ENCODE measurements at places on chromosomes 13 and 19. TPM values are rescaled to one million over a fixed set of nuclear protein-coding genes. Genes with fewer than 3 reads are reported as not detected.

The ODAD3 gene
- not detected for total RNA-seq

The SWSAP1 gene
- 1.5 TPM for total RNA-seq

The LMTK3 gene
- total RNA-seq: 1.7 TPM

The REEP6 gene
- total RNA-seq: 6.1 TPM

The WDR87 gene
- not detected for total RNA-seq

The MYH14 gene
- 51.6 TPM for total RNA-seq

The KLK10 gene
- 54.5 TPM for total RNA-seq

- peak; percentile 71 for DNase-seq
Measured at GRCh38 chr19:34505321-34506025, 23.9 kb downstream of the WTIP start.

DNA sequence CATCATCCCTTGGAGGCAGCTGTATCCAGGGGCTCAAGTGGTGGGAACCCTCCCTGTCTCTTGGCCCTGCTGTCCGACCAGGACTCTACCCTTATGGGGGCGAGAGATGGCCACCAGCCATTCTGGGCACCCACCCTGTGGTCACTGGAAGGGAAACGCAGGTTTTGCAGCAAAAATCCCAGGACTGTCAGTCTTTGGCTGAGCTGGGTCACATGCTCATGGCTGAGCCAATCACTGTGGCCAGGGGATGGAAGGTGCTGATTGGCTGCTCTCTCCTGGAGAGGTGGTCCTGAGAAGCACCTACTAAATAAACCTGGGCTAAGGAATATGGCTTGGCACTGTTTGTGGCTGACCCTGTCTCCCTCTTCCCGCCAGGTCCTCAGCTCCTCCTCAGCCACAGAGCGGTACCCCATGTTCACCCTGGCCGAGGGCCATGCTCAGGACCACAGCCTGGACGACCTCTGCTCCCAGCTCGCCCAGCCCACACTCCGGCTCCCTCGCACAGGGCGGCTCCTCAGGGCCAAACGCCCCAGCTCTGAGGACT, 8.9 kb downstream of the ATG4D start:
- DNase-seq: no peak

- DNase-seq: no peak
Measured at GRCh38 chr19:29737461-29738000, 22.5 kb upstream of the C19orf12 start.

DNA sequence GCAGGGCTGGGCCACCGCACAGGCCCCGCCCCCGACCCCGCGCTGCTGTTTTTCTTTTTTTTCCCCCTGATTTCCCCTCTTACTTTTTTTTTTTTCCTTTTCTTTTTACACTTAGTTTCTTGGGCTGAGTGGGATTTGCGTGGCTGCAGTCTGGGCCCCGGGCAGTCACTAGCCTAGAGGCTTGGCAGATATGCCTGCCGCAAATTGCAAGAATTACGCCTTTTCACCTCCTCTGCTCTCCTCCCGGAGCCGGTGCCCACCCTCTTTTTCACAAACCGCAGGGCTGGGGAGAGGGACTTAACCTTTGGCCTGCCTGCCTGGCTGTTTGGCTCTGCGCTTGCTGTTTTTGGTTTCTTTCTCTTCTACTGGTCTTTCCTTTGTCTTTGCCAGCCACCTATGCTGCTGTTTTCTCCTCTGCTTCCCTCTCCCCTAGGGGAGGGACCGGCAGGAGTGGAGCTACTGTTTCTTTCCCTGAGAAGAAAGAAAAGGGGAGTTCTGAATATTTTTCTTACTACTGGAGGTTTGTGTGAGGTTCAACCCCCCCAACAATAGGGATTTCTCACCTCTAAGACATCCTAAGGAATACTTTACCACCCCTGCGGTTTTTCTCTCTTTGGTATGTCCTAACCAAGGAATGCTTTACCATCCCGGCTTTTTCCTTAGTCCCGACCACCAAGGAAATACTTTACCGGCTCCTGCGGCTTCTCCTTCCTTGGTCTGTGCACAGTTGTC, 11.0 kb downstream of the ZNF552 start:
- no peak for DNase-seq

- DNase-seq: no peak
Measured at GRCh38 chr19:45160870-45161737, at the start of gene NKPD1. TSS of gene NKPD1 (minus strand) at chr19:45160982. CDS start at chr19:45160150, 832 bp downstream.

DNA sequence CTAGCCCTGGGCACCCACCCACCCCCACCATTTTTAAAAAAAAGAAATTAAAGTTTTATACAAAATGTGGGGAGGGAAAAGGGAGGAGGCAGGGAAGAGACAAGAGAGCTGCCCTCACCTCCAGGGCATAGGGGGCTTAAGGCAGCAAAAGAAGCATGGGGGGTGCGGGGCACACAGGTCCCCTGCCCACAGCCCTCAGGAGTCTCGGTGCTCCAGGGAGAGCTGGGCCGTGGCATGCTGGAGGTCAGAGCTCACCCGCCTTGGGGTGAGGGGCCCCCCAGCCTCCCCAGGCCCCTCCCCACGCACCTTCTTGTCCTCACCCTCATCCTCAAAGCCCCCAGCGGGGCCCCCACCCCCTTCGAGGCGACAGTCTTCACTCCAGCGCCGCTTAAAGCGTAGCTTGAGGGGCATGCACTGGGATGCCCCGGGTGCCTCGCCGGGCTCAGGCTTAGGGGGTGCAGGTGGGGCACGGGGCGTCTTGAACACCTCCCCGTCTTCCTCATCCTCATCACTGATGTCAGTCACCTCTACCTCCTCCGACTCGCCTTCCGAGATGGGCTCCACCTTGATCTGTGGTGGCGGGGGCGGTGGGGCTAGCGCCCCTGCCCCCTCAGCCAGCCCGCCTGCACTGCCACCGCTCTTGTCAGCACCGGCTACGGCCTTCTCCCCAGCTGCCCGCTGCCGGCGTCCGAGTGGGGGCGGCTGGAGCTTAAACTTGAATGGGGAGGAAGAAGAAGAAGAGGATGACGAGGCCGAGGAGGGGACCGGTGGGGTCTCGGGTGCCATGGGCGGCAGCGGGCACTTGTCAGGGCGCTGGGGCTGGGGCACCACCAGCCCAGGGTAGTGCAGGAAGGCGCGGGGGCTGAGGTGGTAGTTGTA, 6.1 kb upstream of the GSK3A start:
- no peak for DNase-seq

DNA sequence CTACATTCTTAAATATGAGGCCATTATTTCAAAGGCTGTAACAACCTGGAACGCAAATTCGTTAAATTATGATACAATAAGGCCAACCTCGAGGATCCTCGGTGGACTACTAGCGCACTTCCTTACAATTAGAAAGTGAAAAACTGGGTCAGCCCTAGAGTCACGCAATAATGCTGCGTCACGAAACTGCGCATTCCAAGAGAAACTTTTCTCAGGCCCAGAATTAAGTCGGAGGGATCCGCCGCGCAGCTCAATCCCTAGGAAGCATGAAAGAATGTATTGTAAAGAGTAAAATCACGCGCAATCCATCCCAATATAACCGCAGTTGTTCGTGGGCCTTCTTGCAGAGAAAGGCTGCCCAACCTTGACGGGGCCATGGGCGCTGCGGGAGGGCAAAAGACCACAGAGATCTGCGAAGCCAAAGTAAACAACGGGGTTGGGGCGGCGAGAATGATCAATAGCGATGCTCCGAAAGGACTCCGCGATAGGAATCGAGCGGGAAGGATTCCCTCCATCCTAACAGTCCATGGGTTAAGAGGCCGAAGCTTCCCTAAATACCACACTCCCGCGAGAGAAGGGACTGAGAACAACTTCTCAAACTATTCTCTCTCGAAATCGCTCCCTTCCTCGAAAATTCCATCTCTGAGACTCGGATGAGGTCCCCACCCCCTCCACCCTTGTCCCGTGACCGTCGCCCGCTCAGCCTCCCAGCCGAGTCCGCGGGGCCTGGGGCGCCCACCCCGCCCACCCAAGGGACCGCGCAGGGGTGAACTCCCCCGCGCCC, 564 bp downstream of the SPART start:
- DNase-seq: no peak

GRCh38 chr13:24127116-24127631, 33.3 kb upstream of the SPATA13 start:
- DNase-seq: no peak

DNA sequence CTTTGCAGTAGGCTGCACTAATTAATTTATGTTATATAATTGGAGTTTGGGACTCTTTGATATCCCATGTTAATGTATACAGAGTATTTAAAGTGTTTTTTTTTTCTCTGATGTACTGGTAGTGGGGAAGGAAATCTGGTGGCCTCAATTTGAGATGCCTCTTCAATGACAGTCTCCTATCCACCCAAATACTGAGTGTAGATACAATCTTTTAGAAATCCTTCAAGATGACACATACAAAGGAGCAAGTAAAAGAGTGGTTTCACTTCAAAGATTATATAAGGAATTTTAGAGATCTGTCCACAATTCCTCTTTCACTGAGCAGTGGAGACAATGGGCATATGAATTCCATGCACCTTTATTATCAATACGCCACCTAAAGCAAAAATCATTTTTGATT, 15.1 kb downstream of the NALCN start:
- DNase-seq: no peak

- DNase-seq: no peak
Measured at GRCh38 chr19:29509456-29509855, 16.3 kb upstream of the VSTM2B start.

GRCh38 chr19:49340069-49340864, 5.1 kb downstream of the CD37 start:
- DNase-seq: no peak

- no peak for DNase-seq
Measured at GRCh38 chr19:35903550-35904179, 1.3 kb downstream of the HCST start.

GRCh38 chr13:28301839-28302238, 163.5 kb downstream of the PAN3 start:
- DNase-seq: no peak

All from vagina (tissue), 2 donors.